ENCODE measurements at places on chromosomes 11 and 22.

DNA sequence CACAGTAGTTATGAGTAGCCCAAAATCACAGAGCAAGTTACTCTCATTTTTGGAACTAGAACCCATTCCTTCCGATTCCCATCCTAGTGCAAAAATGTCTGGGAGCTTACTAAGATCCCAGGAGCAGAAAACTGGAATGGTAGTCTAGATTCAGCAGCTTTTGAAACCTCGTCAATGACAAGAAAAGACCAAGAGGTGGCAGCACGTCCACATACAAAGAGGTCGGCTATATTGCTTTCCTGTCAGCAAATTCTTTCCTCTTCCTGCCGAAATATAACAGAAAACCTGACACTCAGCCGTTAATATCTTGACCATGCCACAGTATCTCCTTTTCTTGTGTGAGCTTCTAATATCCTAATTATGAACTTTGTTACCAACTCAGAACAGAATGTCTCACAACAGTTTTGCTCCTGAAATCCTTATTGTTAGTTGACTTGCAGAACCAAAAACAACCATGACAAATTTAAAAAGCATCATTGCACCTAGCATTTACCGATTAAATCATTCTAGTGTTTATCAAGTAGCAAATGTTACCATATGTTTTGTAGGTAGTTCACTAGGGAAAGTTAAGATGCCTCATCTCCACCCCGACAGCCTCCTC lies 92.8 kb upstream of the OR9G4 start:
- DNase-seq, result peak; percentile 24

GRCh38 chr11:130261571-130261970 lies 53.1 kb downstream of the ZBTB44 start:
- no peak for DNase-seq

DNA sequence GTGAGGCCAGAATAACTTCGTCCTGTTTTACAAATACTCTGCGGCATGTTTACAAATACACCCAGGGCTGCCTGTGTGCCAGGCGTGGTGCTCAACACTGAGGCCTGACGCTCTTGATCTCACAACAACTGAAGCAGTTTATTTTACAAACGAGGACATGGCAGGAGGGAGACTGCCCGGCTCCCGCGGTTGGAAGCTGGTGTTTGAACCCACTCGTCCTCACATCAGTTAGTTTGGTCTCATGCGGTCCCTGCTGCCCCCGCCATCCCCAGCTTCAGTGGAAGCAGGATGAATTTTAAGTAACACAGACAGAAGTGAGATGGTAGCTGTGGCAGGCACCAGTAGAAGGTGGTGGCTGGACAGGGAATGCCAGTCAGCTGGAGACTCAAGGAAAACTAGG lies 16.4 kb downstream of the KIAA0930 start:
- no peak for DNase-seq

GRCh38 chr11:78941226-78941851 lies 366.7 kb upstream of the NARS2 start:
- no peak for DNase-seq

DNA sequence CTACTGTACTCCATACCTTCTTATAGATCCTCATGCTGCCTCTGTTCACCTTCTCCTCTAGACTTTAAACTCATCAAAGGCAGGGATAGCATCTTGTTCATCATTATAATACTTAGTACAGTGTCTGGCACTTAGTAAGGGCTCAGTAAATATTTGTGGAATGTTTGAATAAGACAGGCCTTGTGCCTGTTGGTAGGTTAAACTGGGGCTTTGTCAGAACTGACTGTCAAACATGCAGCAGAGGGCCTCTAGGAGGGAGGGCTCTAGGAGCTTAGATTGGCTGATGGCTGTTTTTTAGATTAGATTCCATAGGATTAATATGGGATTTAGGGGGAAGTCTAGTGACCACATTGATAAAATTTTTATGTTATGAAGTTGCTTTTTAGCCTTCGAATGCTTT lies 70.8 kb downstream of the RNF169 start:
- DNase-seq, result no peak

DNA sequence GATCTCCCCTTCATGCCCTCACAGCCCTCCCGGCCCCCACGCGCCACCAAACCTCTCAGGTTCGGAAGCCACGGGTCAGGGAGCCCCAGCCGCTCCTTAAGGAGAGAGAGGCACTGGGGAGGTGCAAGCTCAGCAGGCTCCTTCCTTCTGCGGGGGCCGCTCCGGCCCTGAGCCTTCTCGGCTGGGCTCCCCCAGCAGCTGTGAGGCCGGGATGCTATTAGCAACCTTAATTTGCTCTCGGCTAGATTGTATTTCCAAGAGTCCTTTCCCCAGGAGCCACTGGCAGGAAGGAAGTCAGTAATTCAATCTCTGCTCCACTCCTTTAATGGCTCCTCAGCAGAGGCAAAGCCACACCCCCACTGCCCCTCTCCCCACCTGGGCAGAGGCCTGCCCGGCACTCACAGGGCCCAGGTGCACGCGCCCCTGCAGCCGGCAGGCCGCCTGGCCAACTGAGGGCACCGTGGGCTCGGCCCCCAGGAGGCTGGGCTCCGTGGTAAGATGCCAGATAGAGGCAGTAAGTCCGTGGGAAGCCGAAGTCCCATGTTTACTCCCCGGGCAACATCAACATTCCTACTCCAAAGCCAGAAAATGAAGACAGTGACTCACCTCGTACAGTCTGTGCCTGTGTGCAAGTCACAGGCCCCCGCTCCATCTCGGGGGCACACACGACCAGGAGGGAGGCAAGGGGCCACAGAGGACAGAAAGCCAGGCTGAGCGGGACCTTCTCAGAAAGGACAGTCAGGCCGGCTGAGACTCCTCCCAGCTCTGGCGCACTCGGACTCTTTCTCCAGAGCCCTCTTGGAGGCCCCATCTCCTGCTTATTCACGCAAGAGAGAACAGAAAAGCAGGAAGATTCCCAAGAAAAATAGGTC lies 5.2 kb downstream of the IGSF9B start:
- DNase-seq, result peak; percentile 78

DNA sequence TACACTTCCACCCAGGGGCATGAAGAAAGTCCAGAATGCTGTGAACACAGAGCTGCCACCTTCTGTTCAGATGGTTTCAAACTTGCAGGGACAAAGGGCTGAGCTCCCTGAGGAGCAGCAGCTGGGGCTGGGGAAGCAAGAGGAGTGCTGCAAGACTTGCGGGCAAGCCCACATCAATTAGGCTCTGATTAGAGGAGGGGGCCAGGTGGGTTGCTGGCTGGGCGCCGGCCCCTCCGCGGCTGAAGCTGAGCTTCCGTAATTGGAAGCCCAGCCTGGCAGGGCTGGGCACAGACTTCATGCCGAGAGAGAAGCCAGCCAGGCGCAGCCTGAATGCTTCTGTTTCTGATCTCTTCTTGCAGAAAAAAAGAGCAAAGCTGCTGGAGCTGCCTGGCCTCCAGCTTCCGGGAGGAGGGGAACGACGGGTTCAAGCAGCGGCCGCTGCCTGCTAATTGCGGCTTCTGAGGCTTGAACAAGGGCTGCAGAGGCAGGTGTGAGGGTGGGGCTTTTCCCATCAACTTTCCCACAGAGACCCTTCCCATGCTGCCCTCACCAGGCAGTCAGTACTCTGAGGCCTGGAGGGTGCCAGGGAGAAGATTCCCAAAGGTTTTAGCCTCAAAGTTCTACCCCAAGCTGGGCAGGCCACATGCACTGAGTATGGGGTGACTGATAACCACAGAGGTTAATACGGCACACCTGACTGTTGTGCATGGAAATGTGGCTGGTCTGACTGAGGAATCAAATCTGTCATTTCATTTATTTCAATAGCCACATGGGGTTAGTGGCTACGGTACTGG lies 91.1 kb upstream of the LMO1 start:
- peak; percentile 49 for DNase-seq

DNA sequence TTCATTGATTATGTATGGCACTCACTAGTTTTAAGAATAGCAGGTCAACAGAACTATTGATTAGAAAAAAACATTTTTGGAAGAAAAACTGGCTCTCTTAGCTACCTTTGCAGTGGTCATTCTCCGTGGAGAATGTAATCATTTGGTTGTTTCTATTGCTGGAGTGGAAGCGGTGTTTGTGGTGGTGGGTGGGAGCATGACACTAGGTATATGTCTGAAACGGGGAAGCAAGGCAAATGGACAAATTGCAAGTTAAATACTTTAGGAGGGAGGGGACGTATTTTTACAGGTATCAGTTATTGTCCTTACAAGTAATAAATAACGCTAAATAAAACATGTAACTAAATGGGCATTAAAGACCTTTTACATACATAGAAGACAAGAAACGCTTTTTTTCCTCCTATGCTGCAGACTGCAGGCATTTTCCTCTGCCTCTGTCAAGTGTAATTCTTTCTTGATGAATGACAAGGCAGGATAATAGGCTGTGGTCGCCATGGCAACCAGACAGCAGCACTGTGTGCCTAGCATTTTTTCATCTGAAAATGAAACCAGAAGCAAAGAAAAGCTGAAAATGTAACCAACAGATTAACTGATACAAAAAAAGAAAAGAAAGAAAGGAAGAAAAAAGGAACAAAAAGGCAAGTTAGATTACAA lies 46.2 kb downstream of the BLID start:
- DNase-seq, result peak; percentile 3

GRCh38 chr11:83819931-83820549 lies 533.9 kb upstream of the CCDC90B start:
- DNase-seq, result peak; percentile 63

DNA sequence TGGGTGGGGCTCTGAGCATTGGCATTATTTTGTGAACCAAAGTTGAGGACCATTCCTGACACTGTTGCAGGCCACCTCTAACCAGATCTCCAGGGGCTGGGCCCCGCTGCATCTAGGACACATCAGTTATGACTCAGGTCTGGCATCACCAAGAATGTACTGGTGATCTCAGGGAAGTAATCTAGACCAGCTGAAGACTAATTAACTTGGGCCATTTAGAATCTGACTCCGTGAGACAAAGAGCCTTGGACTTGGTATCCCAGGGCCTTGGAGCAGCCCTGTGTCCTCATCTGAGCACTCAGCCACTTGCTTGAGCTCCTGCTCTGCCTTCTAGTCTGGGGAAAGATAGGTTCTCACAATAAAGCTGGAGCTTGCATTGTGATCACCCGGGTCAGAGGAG lies 200.6 kb downstream of the KIRREL3 start:
- DNase-seq, result no peak

- DNase-seq, result no peak
Measured at GRCh38 chr11:102252339-102252891, 64.9 kb upstream of the BIRC3 start.

DNA sequence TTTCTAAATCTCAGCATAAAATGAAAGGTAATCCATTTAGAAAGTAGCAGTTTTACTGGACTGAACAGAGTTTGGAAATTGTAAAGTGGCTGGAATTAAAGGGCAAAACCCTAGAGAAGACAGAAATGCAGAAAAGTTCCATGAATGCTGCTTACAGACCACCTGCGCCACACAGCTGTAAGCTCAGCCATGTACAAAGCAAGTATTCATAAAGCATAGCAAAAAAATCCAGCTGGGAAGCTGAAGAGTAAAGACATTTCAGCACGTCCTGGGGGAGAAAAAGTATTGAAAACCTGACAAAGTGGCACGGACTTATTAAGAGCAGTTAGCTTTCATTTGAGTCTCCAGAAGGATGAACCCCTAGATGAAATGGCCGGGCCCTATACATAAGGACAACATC lies 220.1 kb upstream of the CNTN5 start:
- no peak for DNase-seq

DNA sequence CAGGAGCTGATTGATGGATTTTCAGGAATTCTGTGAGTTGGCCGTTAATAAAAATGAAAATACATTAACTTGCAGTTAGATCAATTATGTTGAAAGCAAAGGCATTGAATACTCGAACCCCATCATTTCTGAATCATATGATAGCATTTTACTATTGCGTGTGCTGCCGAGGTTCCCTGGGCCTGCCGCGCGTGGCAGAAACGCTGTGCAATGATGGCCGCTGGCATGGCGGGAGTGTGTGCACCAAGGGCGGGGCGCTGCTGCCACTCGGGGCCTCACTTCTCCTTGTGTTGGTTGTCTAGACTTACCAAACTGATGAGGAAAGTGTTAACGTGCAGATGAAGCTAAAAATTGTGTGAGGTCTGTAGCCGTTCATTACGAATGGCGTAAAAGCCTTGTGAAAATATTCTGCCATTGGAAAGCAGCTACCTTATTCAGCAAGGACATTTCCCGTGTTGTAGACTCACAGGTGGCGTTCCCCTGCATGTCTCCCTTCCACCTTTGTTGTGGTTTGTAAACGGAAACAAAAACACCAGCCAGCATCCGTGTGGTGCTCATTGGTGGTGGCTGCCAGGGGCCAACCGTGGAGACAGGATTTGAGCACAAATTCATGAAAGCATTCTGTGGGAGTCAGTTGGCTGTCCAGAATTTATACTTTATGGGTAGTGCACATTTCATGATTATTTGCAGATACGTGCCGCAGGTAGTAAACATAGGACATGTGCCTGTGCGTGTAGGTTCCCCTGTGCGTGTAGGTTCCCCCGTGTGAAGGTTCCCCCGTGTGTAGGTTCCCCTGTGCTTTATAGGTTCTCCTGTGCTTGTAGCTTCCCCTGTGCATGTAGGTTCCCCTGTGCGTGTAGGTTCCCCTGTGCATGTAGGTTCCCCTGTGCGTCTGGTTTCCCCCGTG lies 5.9 kb upstream of the GRAMD4 start:
- no peak for DNase-seq

DNA sequence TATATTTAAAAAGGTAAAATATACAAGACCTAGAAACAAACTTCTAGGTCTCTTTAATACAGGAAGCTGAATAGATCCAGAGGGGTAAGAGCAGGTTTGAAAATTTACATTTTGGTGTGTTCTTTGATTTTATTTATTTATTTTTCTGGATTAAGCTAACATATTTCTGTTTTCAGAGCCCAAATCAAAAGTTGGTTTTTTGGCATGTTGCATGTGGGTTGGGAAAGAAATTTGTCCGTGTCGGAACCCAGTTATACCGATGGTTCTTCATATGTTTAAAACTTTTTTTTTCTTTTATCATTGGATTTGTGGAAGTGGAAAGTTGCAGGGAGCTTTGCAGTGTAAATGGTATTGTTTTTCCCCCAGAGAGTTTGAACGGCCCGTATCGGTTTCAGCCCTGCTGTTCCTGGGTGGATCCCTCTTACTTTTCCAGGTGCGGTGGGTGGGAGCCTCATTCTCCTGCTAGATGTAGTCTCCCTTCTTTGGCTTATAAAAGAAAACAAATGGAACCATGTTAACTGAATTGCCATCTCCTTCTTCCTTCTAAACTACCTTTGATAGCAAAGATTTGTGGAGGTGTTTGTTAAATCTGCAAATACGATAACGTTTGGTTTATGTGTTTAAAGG lies 746 bp downstream of the CTNND1 start:
- DNase-seq, result no peak

DNA sequence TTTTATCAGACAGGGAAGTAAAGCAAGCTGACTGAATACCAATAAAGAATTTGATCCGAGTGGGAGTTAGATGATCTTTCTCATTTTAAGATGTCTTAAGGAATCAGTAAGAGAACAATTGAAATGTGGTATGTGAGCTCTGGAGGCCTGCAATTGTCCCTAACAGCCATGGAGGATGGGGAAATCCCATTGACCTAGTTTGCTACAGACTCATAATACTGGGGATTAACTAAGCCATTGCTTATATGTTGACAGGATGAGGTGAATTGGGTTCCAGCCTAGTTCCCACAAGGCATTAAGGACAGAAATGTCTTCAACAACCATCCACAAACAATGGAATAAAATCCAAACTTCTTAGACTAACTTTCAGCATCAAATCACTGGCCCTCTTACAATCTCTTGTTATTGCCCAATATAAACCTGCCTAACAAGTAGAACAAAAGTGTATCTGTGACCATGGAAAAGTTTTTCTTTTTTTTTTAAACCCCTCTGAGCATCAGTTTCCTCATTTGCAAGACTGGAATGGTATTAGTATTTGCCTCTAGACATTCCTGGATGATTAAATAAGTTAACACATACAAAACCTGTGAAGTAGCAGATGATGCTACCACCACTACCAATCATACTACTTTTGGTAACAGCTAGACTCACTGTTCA lies 773.2 kb downstream of the DLG2 start:
- DNase-seq, result no peak

- DNase-seq, result peak; percentile 75
Measured at GRCh38 chr11:134498326-134499139, 86.5 kb upstream of the B3GAT1 start.
